ENCODE measurements at places on chromosomes 11 and 22.

- peak; percentile 74 for DNase-seq
Observed at GRCh38 chr11:120527111-120527761, 15.7 kb downstream of the GRIK4 start.

GRCh38 chr11:15327786-15328231 lies 213.1 kb downstream of the INSC start:
- peak; percentile 77 for DNase-seq

DNA sequence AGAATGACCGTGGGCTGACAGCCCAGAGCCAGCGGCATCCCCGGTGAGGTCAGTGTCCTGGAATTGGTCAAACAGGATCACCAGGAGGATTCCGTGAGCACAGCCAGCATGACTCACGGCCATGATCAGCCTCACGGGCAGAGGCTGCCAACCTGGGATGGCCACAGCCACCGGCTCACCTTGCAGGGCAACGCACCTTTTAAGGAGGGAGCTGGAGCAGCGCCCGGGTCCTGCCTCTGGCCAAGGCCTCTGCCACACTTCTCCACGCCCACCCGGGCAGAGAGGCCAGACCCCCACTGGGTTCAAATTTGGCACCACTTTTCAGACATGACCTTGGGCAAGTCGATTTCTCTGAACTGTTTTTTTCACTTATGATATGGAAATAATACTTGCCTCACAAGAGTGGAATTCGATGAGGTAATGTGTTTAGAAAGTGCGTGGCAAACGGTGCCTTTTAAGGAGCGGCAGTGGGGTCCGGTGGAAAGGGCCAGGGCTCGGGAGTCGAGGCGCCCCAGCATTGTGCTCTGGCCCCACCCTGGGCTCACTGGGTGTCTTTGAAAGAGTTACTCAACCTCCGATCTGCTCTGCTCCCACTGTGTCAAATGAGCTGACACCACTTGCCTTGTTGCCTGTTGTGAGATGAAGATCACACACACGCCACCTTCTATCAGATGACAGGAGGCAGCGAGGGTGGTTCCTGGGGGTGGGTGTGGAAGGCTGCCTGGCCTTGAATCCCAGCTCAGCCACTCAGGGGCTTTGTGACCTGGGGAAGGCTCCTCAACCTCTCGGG lies 16.0 kb downstream of the TXN2 start:
- DNase-seq = no peak

GRCh38 chr11:11409901-11410300 lies 56.9 kb upstream of the CSNK2A3 start:
- DNase-seq = peak; percentile 63

GRCh38 chr11:6214530-6214929 lies 9.2 kb downstream of the C11orf42 start:
- no peak for DNase-seq

- DNase-seq = peak; percentile 46
Observed at GRCh38 chr22:30425616-30426387, at the start of gene MTFP1. TSS of gene MTFP1 (plus strand) at chr22:30425768. CDS start at chr22:30425880, 112 bp downstream.

- no peak for DNase-seq
Observed at GRCh38 chr11:27912916-27913315, 195.0 kb downstream of the KIF18A start.

DNA sequence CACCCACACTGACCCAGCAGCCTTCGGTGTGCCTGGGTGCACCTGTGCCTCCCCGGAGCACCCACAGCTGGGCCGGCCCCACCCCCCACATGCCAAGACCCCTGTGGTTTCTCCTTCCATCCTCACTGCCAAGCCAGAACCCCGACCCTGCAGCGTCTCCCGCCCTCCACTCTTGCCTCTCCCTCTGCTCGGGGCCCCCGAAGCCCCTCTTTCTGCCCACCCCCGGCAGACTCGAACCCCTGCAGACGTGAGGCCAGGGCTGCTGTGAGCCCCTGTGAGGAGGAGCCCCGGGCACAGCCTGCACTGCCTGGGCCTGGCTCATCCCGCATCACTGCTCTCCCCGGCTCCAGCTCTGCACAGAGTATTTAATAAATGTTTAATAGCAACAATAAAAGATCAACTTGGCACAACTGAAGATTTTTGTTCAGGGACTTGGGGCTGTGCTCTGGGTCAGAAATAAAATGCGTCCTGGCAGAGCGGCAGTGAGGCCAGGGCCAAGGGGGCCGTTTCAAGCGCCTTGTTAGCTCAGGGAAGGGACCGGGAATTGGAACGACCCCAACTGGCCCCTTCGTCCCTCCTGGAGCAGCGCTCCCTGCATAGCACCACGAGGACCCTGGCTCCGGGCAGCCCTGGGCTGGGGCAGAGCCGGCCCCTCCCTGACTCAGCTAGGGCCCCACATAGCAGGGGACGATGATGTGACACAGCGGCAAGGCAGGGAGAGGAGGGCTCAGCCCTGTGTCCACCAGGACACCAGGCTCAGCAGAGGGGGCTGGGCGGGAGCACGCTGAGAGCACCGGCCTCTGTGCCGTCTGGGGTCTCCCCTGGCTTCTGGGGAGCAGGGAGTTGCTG lies 520.8 kb downstream of the BRD1 start:
- no peak for DNase-seq

DNA sequence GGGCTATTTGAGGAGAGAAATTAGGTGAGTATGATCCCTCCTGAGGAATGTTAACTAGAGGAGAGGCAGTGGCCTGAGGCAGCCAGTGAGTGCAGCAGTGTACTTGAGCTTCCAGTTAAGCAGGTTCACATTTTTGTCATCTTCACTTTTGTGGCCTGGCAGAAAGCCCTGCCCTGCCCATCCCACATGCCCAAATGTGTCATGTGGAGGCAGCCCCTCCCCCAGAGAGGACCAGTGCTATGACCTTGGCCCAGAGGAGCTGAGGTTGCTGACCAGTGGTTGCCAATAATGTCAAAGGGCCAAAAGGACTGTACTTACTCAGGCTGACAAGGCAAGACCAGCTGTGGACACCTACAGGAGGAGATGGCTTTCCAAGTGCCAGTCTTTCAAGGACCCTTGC lies 17.6 kb upstream of the GRK2 start:
- no peak for DNase-seq
